D721Med (cell line): ENCODE measurements at places on chromosomes 5 and 9.

DNA sequence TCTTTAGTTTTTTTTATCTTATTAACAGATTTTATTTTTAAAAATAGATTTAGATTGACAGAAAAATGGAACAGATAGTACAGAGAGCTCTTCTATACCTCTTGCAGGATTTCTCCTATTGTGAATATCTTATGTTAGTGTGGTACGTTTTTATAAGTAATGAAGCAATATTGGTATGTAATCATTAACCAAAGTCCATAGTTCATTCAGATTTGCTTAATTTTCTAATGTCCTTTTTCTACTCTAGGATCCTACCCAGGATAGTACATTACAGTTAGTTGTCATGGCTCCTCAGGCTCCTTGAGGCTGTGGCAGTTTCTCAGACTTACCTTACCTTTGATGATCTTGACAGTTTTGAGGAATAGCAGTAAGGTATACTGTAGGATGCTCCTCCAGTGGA, 30.4 kb downstream of the PPP2R2B start:
- DNase-seq, result no peak

- no peak for DNase-seq
These were observed 21.2 kb downstream of the FAXDC2 start for GRCh38 chr5:154829181-154829588.

- DNase-seq, result no peak
These were observed 79.1 kb downstream of the MRPL36 start for GRCh38 chr5:1720396-1721110.

- DNase-seq, result no peak
These were observed 105.6 kb upstream of the PCA3 start for GRCh38 chr9:76658510-76659231.

DNA sequence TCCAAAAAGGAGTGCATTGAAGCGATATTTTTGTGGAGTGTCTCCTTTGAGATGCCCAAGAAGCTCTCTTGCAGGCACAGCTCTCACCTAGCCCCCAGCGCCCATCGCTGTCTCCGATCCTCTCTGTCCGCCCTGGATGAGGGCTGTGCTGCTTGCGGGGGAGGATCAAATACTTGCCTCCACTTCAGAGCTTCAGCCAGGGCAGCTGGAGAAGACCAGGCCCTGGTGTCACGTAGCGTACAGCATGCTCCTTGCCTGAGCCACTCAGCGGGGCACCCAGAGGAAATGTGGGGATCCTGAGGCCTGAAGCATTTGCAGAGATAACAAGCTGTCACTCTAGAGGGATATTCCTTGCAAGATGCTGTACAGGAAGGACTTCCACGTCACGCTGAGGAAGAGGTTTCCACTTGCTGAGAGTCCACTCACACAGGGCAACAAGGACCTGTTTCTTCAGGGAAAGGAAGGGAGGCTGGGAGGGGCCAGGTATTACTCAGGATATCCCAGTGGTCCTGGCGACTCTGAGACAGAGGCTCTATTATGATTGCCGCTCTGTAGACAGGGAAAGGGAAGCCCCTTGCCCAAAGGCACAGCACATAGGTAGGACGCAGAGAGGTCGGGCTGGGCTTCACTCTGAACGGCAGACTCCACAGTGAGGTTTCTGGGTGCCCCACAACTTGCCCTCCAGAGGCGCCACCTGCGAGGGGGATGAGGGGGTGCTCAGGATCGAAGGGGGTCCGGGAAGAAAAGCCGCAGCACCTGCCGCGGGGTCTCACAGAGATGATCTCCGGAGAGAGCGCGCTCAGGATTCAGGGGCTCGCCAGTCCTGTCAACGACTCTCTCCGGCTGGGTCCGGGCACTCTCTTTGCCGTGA, 64.0 kb downstream of the CRB2 start:
- no peak for DNase-seq

- DNase-seq, result no peak
These were observed 271.1 kb downstream of the DENND1A start for GRCh38 chr9:123658792-123659191.
